ENCODE measurements at places on chromosomes 11 and 22. TPM values are rescaled to one million over a fixed set of nuclear protein-coding genes. Genes with fewer than 3 reads are reported as not detected.

GAL3ST1 gene
- polyA plus RNA-seq, result 28.5 TPM

GRCh38 chr11:68966894-68967780 is 13.6 kb downstream of the MRGPRD start:
- no peak for DNase-seq

- DNase-seq, result no peak
These were observed 5.4 kb downstream of the LMO1 start for GRCh38 chr11:8258289-8258688.

DNA sequence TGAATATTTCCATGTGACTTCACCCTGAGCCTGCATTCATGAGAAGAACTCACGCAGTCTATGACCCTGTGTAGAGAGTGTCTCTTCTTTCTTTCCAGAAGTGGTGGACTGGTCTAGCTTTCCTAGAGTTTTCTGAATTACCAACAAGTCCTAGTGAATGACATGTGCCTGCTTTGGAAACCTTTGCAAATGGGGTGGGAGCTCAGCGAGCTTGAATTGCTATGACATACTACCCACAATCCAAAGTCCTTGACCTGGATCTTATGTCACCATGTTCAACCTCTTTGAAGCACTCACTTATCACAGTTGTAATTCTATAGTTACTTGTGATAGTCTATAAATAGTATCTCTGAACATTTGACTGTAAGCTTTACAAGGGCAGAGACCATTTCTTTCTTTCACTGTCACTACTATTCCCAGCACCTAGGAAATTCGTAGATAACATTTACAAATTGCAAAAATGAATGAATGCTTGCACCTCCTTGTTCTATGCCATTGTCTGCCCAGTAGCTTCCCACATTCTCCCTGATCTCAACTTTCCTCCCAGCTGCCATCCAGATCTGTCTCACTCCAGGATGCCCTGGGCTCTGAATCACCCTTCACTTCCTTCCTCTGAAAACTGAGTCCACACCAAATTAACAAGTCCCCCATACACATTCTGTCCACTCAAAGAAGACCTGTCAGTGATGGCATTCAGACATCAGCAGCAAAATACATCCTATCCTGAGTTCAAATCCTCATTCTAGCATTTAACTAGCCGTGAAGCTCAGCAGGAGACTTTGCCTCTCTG is 201.9 kb upstream of the SESN3 start:
- no peak for DNase-seq

RFPL1 gene
- polyA plus RNA-seq, result 2.0 TPM

GRCh38 chr11:1928470-1928890 is 9.0 kb downstream of the TNNT3 start:
- no peak for DNase-seq

DNA sequence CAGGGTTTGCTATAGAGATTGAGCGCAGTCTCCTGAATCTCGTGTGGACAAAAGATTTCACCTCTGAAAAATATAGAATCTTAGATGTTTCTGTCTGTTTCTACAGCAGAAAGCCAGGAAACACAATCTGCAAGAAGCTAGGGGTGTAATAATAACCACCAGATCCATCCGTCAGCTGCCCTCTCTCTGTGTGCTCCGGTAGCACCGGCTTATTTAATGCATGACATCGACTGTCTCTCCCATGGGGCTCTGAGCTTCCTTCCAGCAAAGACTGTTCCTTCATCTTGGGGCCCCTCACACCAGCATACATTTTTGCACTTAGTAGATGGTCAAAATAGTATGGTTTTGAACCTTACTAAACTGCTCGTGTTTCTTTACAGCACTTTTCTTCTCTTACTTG is 20.2 kb downstream of the BARX2 start:
- no peak for DNase-seq

- no peak for DNase-seq
These were observed 83.8 kb downstream of the TBC1D22A start for GRCh38 chr22:46846150-46846831.

ALX4 gene
- polyA plus RNA-seq, result 0.13 TPM

SCGB1A1 gene
- polyA plus RNA-seq, result not detected

DNA sequence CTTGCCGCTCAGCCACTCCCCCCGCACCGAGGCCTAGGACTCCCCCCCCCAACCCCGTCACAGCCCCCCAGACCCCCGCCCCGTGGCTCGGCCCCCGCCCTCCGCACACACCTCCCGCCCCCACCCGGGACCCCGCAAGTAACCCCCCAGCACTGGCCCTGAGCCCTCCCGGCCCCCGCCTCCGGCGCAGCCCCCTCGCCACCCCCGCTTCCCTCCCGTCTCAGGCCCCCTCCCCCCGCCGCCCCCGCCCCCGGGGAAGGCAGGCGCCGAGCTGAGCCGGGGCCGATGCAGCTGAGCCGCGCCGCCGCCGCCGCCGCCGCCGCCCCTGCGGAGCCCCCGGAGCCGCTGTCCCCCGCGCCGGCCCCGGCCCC is 1.5 kb downstream of the SHANK3 start:
- no peak for DNase-seq

- no peak for DNase-seq
These were observed 39.8 kb upstream of the POGLUT3 start for GRCh38 chr11:108538022-108538424.

DNA sequence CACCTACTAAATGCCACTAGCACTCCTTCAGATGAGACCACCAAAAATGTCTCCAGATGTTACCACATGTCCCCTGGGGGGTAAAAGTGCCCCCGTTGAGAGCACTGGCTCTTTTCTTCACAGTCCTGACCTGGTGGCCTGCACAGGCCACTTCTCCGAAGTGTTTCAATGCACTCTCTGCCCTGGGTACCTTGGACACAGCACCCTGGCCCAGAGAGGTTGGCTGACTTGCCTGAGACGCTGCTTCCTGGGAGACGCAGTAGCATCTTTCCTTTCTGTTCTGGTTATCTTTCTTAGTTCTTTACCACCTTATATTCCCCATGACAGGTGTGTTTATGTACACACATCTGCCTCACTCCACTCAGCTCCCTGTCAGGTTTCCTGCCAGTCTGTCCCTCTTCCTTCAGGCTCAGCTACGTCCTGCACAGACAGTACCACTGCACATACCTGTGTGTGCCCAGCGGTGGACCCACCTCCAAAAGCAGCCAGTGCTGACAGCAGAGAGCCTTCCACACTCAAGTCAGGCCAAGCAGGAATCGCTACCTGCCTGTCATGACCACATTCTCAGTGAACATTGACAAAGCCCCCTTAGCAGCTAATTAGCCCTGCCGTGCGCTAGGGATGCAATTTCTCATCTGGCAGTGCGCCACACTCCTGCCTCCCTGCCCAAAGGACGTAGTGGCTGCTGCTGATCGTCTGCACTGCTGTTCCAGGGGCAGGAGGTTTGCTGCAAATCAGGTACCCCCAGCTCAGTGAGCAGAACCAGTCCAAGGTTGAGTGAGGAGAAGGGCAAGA is 39.0 kb downstream of the FAM83F start:
- no peak for DNase-seq
